Fibroblast of skin of right biceps (primary cell): ENCODE measurements at places on chromosomes 2 and 18.
A peak's percentile ranks its signal among the peaks of the same experiment; 100 is the strongest.

- DNase-seq, result no peak
Measured at GRCh38 chr2:199456383-199457146, 1.2 kb downstream of the SATB2 start.

DNA sequence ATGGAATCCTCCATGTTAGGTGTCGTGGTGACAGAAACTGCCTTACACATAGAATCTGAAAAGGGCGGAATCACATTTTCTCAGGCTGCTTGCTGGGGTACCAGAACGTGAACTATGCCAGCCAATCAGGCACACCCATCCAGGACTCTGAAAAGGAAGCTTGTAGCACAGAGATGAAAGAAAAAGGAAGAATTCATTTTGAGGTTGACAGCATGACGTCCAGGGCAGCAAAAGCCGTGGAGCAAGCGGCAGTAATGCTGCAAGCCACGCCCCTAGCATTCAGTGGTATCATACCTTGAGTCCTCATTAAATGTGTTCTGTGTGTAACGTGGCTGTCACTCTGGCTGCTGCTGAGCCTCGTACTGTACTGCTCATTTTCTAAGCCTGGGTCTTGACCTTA, 304.0 kb downstream of the DYSF start:
- no peak for DNase-seq

DNA sequence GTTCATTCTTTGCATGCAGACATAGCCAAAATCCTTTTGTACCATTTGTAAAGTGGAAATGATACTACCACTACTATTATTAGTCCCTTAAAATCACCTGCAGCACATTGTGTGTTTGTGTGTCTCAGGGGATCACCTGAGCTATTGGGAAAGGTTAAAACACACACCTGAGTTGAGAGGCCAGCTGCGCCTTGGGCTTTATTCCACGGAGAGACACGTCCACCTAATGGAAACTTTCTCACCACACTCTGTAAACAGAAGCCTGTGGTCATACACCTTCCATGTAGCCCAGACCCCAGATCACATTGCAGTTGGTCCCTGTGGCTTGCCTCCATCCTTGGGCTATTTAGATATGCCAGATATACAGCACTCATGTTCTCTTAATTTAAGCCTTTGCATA, 81.8 kb upstream of the SH3BP4 start:
- no peak for DNase-seq

DNA sequence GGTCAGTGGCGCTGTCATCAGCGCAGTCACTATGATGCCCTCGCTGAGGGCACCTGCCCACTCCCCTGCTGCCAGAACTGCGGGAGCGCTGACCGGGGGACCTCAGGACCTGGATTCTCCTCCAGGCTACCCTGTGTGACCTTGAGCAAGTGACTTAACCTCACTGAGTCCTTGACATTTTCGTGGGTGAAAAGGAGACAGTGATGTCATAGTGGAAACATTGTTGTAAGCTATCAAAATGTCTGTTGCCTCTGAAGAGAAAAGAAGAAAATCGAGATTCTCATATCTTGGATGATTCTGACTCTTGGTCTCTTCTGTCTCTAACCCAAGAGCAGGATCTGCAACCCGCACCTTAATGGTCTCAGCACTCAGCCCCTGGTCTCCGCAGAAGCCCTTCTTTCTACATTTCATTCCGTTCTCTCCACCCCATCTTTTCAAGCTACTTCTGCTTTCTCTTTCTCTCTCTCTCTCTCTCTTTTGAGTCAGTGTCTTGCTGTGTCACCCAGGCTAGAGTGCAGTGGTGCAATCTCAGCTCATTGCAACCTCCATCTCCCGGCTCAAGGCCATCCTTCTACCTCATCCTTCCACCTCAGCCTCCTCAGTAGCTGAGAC, 978 bp upstream of the TUBA4A start:
- DNase-seq, result no peak

GRCh38 chr18:45997700-45998151, 30.6 kb upstream of the EPG5 start:
- DNase-seq, result no peak

- DNase-seq, result peak; percentile 46
Measured at GRCh38 chr2:234690569-234691213, 193.8 kb upstream of the ARL4C start.

- peak; percentile 41 for DNase-seq
Measured at GRCh38 chr2:54052825-54053718, 62.3 kb upstream of the ACYP2 start.

GRCh38 chr2:201450954-201451291, 335 bp downstream of the TRAK2 start:
- DNase-seq, result no peak

- DNase-seq, result no peak
Measured at GRCh38 chr18:24543086-24543794, 82.8 kb downstream of the HRH4 start.

GRCh38 chr2:12547566-12548170, 169.1 kb upstream of the TRIB2 start:
- DNase-seq, result no peak

- no peak for DNase-seq
Measured at GRCh38 chr2:113156278-113157117, 17.3 kb upstream of the PSD4 start.

DNA sequence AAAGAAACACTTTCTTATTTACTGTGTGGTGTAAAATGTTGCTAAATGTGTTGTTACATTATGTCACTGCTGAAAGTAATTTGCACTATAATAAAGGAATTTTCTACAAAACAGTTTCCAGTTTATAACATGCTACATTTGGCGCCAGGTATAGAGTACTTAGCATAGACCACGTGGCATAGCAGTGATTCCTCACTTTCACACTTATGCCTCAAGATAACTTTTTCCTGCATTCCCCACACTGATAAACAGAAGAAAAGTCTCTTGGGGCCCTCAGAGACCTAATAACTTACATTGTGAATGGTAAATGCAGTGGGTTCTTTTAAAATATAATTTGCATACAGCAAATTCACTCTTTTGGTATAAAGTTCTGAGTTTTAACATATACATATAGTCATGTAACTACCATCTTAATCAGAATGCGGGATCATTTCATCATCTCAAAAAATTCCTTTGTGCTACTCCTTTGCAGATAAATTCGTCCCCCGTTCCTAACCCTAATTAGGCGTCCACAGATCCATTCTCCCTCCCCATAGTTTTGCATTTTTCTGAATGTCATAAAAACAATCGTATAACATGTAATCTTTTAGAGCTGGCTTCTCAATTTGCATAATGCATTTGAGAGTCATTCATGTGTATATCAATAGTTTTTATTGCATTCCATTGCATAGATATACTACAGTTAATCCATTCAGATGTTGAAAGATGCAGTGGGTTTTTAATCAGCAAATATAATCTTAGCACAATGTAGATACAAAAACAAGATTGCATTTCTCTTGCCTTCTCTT, 7.5 kb downstream of the LGALSL start:
- DNase-seq, result no peak

DNA sequence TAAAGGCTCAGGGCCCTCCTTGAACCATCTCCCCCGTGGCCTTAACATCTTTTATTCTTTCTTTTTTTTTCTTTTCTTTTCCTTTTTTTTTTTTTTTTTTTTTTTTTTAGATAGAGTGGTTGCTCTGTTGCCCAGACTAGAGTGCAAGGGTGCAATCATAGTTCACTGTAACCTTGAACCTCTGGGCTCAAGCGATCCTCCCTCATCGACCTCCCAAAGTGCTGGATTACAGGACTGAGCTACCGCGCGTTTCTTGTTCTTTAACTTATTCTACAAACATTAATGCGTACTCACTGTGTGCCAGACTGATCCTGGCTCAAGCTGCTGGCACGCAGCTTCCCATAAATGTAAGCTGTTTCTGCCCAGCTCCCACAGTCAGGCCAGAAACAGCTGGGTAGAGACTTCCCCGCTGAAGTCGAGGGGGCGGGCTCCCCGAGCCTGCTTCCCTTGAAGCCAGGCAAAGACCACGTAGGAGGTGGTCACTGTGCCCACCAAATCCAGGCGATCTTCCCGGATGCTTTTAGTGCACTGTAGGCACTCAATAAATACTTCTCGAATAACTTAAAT, 29.2 kb upstream of the ATP6V1B1 start:
- no peak for DNase-seq

DNA sequence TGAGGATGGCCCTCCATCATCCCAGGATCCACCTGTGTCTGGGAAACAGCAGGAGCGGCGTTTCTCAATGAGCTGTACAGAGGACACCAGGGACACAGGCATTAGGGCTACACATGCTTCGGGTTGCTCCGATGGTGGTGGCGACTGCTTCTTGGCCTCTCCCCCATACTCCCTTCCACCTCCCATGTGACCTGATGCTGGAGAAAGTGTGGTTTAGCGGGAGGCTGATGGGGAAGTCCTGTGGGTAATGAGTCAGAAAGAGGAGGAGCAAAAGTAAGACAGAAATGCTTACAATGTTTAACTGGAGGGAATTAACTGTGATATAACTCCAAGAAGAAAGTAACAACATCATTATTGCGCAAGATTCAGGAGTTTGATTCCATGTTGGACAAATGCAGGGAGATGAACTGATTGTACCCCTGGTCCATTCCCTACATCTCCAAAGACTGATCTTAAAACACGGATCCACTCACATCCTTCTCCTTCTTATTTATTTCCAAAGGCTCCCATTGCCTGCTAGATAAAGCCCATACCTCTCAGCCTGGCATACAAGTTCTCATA, 186.6 kb downstream of the NRP2 start:
- peak; percentile 93 for DNase-seq

DNA sequence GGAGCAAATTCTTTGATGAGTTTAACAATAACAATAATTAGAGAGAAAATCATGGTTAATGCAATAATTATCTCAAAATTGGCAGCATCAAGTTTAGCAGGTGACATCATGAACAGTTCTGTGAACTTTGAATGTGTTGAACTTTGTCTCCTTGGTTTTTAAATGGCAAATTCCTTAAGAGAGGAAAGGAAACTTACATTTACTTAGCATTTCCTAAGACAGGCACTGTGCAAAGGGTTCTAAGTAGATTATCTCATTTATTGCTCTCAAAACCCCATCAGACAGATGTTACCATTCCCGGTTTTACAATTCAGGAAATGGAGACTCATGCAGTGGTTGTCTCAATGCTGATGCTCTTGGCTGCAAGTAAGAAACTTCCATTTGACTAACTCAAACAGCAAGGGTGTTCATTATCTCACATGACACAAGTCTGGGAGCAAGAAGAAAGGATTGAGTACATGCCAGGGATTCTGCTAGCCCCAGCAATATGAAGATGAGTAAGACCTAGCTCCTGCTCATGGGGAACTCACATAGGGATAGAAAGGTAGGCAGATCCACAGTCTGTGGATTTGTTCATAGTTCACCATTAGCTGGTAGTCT, 81.3 kb upstream of the ITGA6 start:
- peak; percentile 24 for DNase-seq

- no peak for DNase-seq
Measured at GRCh38 chr2:111994042-111994441, 61.0 kb upstream of the TMEM87B start.

- DNase-seq, result peak; percentile 42
Measured at GRCh38 chr2:158688721-158689120, 106.4 kb upstream of the DAPL1 start.

GRCh38 chr18:51767293-51767692, 569.8 kb upstream of the MEX3C start:
- DNase-seq, result no peak

DNA sequence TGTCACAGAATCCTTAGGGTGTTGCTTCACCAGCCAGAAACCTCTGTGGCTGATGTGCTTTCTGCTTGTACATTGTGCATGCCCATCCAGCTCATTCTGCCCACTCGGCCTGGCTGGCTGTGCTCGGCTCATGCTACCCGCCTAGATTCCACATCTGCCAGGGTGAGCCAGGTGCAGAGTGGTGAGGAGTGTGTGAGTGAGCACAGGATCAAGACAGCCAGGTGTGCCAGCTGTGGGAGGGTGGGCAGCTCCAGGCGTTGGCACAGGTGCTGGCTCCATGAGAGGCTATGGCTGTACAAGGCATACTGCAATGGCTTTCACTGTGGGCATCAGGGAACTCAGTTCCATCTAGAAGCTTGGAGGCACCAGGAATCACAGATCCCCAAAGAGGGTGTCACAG, 1321.8 kb upstream of the CRIM1 start:
- no peak for DNase-seq

GRCh38 chr18:47736376-47737140, 193.9 kb downstream of the SMAD2 start:
- no peak for DNase-seq

- DNase-seq, result no peak
Measured at GRCh38 chr2:112023707-112024106, 31.4 kb upstream of the TMEM87B start.

DNA sequence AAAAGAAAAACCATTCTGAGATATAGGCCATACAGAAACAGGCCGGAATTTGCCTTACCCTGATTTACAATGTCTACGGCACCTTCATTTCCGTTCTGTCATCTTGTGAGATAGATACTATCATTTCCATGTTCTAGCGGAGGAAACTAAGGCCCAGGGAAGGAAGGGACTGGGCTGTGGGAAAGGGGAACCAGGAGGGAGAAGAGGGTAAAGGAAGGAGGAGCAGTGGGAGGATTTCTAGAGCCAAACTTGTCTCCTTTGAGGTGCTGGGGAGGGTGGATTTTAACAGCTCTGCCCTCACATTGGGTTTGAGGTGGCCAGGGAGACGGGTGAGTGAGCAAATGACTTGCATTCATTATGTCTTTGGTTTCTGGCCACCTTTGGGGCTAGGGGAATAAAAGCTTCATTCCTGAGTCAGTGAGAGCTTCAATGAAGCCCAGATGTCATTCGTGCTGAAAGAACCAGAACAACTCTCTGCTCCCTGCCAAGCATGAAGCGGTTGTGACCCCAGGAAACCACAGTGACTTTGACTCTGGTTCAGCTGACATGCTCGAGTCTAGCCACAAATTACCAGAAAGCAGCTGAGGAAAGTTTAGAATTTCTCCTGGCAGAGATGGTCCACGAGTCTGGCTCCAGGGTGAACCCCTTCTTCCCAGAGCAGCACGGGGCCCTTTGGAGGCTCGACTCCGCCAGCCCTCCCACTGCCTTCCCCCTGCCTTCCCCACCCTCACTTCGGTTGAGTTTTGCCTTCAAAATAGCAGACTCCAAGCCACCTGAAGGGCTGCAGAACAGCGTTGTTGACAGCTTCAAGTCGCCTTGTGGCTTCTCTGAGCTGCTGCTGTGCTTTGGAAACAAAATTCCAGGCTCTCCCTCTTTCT, 3.8 kb downstream of the ACTG2 start:
- peak; percentile 94 for DNase-seq

DNA sequence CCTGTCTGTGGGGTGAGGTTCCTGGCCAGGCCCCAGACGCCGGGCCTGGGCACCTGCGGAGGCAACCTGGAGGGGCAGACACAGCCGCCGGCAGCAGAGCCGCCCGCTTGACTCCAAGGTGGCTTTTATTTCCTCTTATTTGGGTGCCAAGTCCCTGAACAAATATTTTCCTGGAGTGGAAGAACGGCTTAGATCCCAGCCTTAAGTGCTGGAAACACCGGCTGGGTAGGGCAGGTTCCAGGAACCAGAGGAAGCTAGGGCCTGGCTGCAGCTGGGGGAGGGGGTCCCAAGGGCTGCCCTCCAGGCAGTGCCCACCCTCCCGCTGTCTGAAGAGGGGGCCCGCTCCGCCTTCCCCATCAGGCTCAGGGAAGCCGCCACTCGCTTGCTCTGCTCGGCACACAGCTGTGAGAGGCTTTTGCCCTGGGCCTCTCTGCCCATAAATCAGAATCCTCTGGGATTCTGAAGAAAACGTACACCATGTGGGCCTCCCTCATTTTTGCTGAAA, 28.2 kb downstream of the SDC1 start:
- DNase-seq, result no peak
